ENCODE measurements at places on chromosomes 1 and 21. TPM values are rescaled to one million over a fixed set of nuclear protein-coding genes. Genes with fewer than 3 reads are reported as not detected.

Gene CD2
- total RNA-seq, result not detected

Gene LIPI
- total RNA-seq, result not detected

Gene LMX1A
- total RNA-seq, result not detected

Gene LRP8
- total RNA-seq, result 30.5 TPM

Gene CCDC181
- total RNA-seq, result not detected

DNA sequence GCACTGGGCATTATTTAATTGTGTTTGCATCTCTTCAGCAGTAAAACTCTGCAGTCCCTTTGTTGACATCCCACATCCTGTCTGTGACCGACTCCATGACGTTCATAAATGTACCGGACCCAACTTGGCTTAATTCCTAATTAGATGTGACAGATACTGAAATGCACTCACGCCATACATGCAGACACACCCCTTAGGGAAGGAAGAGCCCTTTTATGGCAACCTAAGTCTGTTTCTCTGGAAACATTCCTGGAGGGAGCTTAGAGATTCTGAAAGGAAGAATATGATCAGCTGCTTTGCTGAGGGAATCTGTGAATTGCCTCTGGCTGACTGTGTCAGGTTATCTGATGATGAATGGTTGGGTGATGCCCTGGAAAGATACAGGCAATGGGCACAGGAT lies 33.4 kb downstream of the ADAMTS5 start:
- peak; percentile 35 for DNase-seq

DNA sequence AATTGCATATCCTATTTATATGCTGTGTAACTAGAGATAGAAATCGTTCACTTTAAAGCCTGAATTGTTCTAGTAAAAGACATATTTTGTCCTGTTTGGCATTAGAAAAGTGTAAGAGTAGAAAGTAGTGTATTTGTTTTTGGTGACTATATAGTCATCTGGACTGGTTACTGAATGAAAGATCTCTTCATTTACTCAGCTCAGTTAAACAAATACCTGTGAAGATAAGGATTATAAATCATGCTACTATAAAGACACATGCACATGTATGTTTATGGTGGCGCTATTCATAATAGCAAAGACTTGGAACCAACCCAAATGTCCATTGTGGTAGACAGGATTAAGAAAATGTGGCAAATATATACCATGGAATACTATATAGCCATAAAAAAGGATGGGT lies 125.1 kb downstream of the PLA2G4A start:
- no peak for DNase-seq

- no peak for DNase-seq
These were observed 636 bp upstream of the CAMK2N1 start for GRCh38 chr1:20486457-20487235.

GRCh38 chr1:26496861-26497260 lies 24.6 kb downstream of the HMGN2 start:
- no peak for DNase-seq

- DNase-seq, result peak; percentile 58
These were observed 17.3 kb upstream of the PCSK9 start for GRCh38 chr1:55021942-55022546.

- DNase-seq, result no peak
These were observed 4.1 kb downstream of the RUNX1 start for GRCh38 chr21:35044770-35045541.

- no peak for DNase-seq
These were observed 8.7 kb upstream of the BARHL2 start for GRCh38 chr1:90725657-90726424.
